Keratinocyte (primary cell): ENCODE measurements at places on chromosomes 12 and 14.

DNA sequence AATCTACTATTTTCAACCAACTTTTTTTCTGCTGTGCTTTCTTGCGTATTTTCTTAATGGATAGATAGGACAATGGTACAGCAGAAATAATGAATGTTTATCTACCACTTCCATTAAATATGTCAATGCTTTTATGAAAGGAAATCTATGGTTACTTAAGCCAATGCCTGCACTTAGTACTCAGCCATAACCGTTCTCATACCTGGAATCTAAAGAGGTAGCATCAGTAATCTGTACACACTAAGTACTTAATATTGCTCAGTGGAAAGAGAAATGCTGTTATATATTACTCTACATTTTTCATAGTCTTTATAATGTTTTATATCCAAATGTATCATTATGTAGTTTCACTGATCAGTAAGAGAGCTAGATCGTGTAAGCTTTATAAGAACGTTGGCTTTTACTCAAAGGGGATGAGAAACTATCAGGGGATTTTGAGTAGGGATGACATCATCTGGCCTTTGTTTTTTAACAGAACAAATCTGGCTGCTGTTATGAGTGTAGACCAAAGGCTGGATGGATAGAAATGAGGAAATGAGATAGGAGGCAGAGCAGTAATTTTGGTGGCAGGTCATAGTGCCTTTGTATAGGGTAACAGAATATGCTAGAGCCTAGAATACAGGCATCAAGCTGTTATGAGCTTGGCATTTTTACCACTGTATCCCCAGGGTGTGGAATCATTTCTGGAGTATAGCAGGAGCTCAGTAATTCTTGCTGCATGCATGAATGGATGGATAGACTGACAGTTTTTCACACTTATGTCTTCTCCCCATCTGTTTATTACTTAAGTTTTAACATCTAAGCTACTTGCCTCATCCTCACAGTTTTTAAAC is 34.0 kb downstream of the ALG10B start:
- DNase-seq, result no peak

DNA sequence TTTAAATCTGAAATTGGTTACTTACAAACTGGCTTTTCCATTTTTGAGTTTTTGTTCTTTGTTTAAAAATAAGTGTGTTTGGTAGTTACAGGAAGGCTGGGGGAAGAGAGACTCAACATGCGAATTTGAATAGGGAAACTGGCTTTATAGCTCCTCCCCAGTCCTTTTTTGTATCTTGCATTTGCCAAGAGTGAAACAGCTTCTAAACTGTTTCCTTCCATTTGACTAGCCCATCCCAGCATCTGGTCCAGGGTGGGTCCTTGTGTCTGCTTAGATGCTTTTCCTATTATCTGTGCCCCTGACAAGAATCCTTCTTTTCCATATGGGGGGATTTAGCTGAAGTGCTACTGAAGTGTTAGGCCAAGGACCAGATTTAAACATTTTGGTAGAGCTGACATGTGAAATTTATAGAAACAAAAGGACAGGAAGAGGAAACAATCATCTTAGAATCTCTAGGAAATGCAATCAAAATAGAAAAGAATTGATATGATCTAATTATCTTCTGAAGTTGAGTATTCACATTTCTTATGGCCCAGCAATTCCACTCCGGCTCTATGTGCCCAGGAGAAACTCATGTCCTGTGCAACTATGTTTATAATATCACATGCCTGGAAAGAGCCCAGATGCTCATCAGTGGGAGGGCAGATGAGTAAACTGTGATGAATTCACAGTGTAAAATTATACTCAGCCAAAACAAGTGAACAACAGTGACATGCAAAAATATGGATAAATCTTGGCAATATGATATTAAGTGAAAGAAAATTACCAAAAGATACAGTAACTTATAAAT is 7.4 kb downstream of the SMOC1 start:
- DNase-seq, result no peak

GRCh38 chr14:104392396-104393198 is 187.0 kb upstream of the C14orf180 start:
- no peak for DNase-seq

DNA sequence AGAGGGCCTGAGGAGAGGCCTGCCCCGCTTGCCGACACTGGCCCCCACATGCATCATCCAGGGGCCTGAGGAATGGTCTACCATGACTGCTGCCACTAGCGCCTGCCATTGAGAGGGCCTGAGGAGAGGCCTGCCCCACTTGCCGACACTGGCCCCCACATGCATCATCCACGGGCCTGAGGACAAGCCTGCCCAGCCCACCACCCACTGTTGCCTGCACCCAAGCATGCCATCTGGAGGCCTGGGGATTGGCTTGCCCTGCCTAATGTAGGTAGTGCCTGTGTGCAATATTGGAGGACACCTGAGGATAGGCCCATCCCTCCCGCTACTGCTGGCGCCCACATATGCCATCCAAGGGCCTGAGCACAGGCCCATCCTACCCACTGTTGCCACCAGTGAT is 24.4 kb downstream of the CYP46A1 start:
- DNase-seq, result no peak

GRCh38 chr12:57008178-57008577 is 1.8 kb upstream of the ZBTB39 start:
- no peak for DNase-seq

- no peak for DNase-seq
Measured at GRCh38 chr12:8078398-8078797, 3.7 kb upstream of the NECAP1 start.

GRCh38 chr14:61290701-61291100 is 9.6 kb upstream of the TMEM30B start:
- no peak for DNase-seq

- DNase-seq, result no peak
Measured at GRCh38 chr12:46977871-46978375, 101.5 kb upstream of the PCED1B start.

DNA sequence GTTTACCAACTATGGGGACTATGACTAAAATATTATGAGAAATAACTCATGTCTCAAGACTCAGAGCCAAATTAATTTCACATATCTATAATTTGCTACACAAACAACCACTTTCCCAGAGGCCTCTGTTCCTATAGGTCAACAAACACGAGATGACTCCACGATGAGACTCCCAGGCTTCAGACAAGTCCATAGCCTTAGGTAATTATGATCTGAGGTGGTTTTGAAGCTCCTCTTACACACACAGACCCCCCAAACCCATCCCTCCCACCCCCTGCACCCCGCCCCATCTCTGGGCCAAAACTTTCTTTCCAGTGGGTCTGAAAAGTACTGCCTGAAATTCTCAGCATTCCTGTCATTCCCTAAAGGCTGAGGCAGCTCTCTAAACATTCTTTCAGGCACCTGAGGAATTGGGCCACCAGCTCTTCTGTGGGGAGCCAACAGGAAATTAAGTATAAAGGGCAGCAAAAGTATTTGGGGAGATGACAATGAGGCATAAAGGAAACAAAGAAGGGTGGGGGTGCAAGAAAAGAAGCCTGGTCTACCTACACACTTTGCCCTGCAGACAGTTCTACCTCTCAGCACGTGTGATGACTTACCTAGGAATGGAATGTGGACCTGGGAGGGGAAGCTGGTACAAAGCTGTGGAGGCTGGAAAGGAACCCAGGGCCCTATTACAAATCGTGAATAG is 143.6 kb downstream of the PAWR start:
- peak; percentile 96 for DNase-seq

GRCh38 chr12:82648259-82648909 is 38.3 kb upstream of the TMTC2 start:
- no peak for DNase-seq

- no peak for DNase-seq
Measured at GRCh38 chr14:42013559-42013958, 406.9 kb downstream of the LRFN5 start.

GRCh38 chr12:107533218-107533617 is 152.4 kb upstream of the PWP1 start:
- DNase-seq, result no peak

DNA sequence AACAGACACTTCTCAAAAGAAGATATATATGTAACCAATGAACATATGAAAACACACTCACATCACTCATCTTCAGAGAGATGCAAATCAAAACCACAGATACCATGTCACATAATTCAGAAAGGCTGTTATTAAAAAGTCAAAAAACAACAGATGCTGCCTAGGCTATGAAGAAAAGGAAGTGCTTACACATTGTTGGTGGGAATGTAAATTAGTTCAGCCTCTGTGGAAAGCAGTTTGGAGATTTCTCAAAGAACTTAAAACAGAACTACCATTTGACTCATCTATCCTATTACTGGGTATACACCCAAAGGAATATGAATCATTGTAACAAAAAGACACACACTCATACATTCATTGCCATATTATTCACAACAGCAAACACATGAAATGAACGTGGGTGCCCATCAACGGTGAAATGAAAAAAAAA is 35.1 kb downstream of the EIF2S3B start:
- no peak for DNase-seq

- DNase-seq, result no peak
Measured at GRCh38 chr12:93968536-93969285, 179.7 kb upstream of the PLXNC1 start.

DNA sequence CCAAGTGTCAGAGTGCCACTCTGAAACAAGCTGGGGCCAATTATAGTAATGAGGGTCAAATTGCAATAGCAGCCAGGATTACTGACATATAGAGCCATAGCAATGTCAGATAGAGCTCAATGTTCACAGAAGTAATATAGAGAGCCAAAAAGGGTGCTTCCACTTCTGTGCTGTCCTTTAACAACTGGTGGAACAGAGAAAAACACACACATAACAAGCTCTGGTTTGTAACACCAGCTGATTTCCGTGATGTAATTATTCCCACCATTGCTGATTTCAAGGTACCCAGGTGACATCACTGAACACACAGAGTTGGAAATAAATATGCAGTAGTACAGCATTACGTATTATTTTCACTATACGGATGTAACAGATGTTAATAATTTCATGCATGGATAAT is 3.0 kb upstream of the CLEC2B start:
- DNase-seq, result no peak

DNA sequence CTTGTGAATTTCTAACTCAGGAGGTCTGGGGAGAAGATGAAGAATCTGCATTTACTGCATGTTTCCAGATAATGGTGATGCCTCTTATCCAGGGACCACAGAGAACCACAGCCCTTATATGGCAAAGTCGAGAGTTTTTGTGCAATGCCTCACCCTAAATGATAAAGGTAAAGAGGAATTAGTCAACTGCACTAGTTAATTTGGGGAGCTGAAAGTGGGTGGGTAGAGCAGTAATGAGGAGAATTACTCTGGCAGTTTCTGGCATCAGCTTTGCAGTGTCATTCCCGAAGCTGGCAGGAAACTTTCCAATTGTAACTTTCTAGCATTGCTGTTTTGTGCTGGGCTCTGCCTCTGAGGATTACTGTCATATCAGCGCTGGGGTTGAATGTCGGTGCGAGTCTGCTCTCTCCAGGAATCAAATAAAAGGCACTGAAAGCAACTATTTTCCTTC is 10.3 kb downstream of the EGLN3 start:
- DNase-seq, result no peak

DNA sequence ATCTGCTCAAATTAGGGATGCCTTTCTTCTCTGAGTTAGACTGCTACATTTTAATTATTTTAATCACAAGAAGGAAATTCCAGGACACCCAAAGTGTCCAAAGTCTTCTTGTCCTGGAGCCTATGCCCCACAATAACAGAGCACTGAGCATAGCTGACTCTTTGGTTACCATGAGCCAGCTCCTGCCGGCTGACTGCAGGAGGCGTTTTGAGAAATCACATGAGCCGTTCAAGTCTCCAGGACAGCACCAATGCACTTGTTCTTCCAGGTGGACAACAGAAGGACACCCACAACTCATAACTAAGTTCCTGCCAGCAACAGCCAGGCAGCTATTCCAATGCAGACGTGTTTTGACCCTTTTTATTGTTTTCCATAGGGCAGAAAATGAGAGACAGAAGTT is 46.0 kb upstream of the SRSF5 start:
- no peak for DNase-seq

DNA sequence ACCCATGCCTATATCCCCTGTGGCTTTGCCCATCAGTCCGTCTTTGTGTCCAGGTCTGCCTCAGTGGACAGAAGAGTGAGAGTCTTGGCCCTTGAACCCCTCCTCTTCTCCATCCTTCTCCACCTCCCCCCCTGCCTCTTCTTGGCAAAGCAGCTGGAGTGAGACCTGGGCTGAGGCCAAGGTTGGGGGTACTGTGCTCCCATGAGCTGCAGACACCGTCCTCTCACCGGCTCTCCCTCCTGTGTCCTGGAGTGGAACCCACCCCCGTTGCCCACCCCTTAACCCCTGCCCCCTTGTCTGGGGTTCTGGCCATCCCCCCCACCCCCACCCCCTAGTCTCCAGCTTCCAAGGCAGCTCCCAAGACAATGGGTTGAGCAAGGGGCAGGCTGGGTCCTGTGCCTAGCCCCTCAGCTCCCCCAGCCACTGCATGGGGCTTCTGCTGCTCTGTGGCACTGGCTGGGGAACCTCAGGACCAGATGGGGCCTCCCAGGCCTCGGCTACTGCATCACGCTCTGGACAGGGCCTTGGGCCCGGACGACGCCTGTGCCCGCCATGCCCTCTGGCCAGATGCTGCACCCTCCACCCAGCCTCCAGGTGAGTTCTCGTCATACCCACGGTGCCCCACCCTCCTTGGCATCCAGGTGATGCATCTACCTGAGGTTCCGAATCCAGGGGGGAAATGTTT is 35.7 kb downstream of the RTL1 start:
- DNase-seq, result no peak

GRCh38 chr12:47942614-47943225 is 20.7 kb upstream of the TMEM106C start:
- DNase-seq, result no peak

DNA sequence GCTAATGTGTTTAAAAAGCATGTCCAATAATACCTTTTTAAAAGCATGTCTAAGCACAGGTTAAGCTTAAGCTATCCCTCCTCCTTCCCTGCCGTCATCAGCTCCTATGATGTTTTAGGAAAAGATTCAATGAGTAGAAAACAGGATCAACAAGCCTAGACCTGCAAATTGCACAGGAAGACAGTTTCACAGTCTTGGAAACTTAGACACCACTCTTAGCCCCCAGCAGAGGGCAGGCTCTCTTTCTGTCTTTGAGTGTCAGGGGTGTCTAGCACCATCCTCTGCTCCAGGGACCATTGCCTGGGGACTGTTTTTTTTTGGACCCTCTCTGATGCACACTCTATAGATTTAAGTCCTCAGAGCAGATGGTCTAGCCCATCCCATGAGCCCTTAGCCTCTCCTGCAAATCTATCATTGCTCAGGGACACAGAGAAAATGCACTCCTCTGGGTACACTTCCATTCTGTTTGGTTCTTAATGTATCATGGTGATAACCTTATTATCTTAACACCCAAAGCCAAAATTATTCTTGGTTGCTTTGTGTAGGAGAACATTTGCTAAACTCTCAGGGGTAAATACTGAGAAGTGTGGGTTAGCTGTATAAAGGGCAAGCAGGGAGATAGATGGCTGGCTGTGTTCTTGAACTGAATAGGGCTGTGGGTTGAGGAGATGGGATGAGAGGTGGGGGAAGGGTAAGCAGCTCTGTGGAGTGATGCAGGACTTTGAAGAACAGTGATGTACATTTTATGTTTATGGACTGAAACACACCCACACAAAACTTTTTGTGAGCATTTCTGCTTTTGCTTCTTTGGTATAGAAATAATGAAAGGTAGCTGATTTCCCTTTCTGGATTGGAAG is 259.9 kb upstream of the DDHD1 start:
- no peak for DNase-seq
